ENCODE measurements at places on chromosomes 7 and 10.

- no peak overlapping the region for H3K27ac ChIP-seq
- no peaks in the 10 kb centered on the region for H3K27me3 ChIP-seq
- peaks cover 12% of the 10 kb centered on the region for H3K4me1 ChIP-seq
- H3K36me3 ChIP-seq, result no peaks in the 10 kb centered on the region
These were observed 524.8 kb downstream of the GRM8 start for GRCh38 chr7:126727930-126728391.

- H3K27me3 ChIP-seq, result peaks cover 2% of the 10 kb centered on the region
- H3K4me1 ChIP-seq, result no peaks in the 10 kb centered on the region
- no peak for DNase-seq
- no peak overlapping the region for H3K27ac ChIP-seq
- no peaks in the 10 kb centered on the region for H3K36me3 ChIP-seq
- H3K4me3 ChIP-seq, result no peak overlapping the region
These were observed 179.2 kb downstream of the PTPRN2 start for GRCh38 chr7:158408318-158408920.

DNA sequence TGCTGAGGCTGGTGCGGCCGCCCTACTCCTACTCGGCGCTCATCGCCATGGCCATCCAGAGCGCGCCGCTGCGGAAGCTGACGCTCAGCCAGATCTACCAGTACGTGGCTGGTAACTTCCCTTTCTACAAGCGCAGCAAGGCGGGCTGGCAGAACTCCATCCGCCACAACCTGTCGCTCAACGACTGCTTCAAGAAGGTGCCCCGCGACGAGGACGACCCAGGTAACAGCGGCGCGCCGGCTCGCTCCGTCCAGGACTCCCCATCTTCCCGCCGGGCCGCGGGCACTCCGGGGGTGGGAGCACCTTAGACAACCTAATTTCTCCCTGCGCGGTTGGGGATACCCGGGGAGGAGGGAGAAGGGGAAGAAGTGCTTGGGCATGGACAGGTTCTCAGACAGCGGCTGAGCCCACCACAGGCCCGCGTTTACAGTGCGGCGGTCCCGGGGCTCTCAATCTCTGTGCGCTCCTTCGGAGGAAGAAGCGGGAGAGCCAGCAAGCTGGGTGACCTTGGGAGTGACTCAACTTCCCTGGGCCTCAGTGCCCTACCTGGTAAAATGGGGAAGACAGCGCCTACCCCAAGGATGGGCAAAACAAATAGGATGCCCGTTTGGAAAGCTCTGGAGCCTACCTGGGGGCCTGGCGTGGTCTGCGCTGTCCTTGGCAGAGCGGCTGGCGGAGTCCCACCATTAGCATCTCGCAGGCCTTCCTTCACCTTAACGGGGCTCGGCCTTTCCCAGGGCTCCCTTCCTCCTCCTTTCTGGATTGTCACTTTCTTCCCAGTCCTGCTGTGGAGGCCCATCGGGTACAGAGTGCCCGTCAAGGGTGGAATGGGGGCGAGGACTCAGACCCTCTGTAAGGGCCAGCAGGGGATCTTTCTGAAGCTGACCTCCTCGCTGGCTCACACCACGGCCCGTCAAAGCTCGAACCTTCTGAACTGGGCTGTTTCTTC is 852 bp downstream of the FOXI2 start:
- no peak overlapping the region for H3K4me3 ChIP-seq
- peaks cover 3% of the 10 kb centered on the region for H3K4me1 ChIP-seq
- H3K27me3 ChIP-seq, result peaks cover 95% of the 10 kb centered on the region
- no peak for DNase-seq

GRCh38 chr7:44634839-44635591 is 28.6 kb downstream of the OGDH start:
- H3K27me3 ChIP-seq, result no peaks in the 10 kb centered on the region
- no peak for DNase-seq
- peaks cover 25% of the 10 kb centered on the region for H3K4me1 ChIP-seq
- H3K36me3 ChIP-seq, result peaks cover 6% of the 10 kb centered on the region

GRCh38 chr10:17576768-17577167 is 40.4 kb downstream of the HACD1 start:
- no peak overlapping the region for H3K27ac ChIP-seq
- DNase-seq, result no peak
- H3K27me3 ChIP-seq, result no peaks in the 10 kb centered on the region
- H3K4me1 ChIP-seq, result peaks cover 7% of the 10 kb centered on the region
- H3K36me3 ChIP-seq, result no peaks in the 10 kb centered on the region

- H3K36me3 ChIP-seq, result peaks cover 6% of the 10 kb centered on the region
- H3K4me1 ChIP-seq, result peaks cover 41% of the 10 kb centered on the region
- DNase-seq, result no peak
- no peak overlapping the region for H3K27ac ChIP-seq
- H3K4me3 ChIP-seq, result no peak overlapping the region
These were observed 39.9 kb downstream of the INPP5A start for GRCh38 chr10:132577350-132578003.

- peaks cover 8% of the 10 kb centered on the region for H3K4me1 ChIP-seq
- H3K4me3 ChIP-seq, result no peak overlapping the region
- H3K36me3 ChIP-seq, result no peaks in the 10 kb centered on the region
These were observed 5.4 kb upstream of the UNCX start for GRCh38 chr7:1227071-1227804.

DNA sequence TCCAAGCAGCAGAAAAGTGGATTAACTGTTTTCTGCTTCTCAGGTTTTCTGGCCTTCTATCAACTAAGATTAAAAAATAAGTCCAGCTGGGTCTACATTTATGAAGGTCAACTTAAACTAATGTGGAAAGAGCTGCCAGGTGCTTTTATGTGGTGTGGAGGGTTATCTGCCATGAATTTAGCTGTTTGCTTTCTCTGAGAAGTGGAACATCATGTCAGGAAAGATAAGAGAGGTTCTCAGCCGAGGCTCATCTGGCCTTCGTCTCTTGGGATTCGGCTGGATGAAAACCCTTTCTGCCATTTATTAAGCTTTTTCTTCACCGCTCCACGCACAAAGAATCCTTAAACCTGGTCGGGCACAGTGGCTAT is 5.5 kb downstream of the PTPRN2 start:
- no peak overlapping the region for H3K27ac ChIP-seq
- peaks cover 3% of the 10 kb centered on the region for H3K4me1 ChIP-seq
- no peak for DNase-seq
- peaks cover 40% of the 10 kb centered on the region for H3K27me3 ChIP-seq

GRCh38 chr7:48255046-48255445 is 83.8 kb downstream of the ABCA13 start:
- peaks cover 9% of the 10 kb centered on the region for H3K36me3 ChIP-seq
- no peak for DNase-seq
- no peak overlapping the region for H3K27ac ChIP-seq

DNA sequence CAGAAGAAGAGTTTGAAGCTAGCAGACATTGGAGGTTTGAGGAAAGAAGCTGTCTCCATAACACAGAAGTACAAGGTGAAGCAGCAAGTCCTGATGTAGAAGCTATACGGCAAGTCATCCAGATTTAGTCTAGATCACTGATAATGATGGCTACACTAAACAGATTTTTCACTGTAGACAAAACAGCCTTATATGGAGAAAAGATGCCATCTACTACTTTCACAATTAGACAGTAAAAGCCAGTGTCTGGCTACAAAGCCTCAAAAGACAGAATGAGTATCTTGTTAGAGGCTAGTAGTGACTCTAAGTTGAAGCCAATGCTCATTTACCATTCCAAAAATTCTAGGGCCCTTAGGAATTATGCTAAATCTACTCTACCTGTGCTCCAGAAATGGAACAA is 85.1 kb downstream of the SNX13 start:
- DNase-seq, result no peak
- H3K36me3 ChIP-seq, result peaks cover 68% of the 10 kb centered on the region
- H3K27ac ChIP-seq, result no peak overlapping the region
- H3K4me3 ChIP-seq, result no peak overlapping the region

- no peak for DNase-seq
- H3K27ac ChIP-seq, result peak overlapping the region; percentile 74
- H3K36me3 ChIP-seq, result no peaks in the 10 kb centered on the region
These were observed 399.8 kb upstream of the NFE2L3 start for GRCh38 chr7:25752154-25752553.

- H3K27ac ChIP-seq, result no peak overlapping the region
- no peak for DNase-seq
- no peaks in the 10 kb centered on the region for H3K27me3 ChIP-seq
- H3K4me1 ChIP-seq, result peaks cover 11% of the 10 kb centered on the region
- H3K4me3 ChIP-seq, result no peak overlapping the region
These were observed 266.0 kb downstream of the BBS9 start for GRCh38 chr7:33395340-33395739.

- no peak for DNase-seq
- H3K27me3 ChIP-seq, result peaks cover 8% of the 10 kb centered on the region
- H3K4me1 ChIP-seq, result peaks cover 44% of the 10 kb centered on the region
These were observed 223.7 kb downstream of the MTERF1 start for GRCh38 chr7:91656541-91657482.

GRCh38 chr10:30434273-30435072 is 489 bp downstream of the MAP3K8 start:
- peak overlapping the region; percentile 87 for H3K4me3 ChIP-seq
- H3K36me3 ChIP-seq, result no peaks in the 10 kb centered on the region
- peaks cover 52% of the 10 kb centered on the region for H3K4me1 ChIP-seq
- H3K27ac ChIP-seq, result peak overlapping the region; percentile 99
- no peaks in the 10 kb centered on the region for H3K27me3 ChIP-seq

DNA sequence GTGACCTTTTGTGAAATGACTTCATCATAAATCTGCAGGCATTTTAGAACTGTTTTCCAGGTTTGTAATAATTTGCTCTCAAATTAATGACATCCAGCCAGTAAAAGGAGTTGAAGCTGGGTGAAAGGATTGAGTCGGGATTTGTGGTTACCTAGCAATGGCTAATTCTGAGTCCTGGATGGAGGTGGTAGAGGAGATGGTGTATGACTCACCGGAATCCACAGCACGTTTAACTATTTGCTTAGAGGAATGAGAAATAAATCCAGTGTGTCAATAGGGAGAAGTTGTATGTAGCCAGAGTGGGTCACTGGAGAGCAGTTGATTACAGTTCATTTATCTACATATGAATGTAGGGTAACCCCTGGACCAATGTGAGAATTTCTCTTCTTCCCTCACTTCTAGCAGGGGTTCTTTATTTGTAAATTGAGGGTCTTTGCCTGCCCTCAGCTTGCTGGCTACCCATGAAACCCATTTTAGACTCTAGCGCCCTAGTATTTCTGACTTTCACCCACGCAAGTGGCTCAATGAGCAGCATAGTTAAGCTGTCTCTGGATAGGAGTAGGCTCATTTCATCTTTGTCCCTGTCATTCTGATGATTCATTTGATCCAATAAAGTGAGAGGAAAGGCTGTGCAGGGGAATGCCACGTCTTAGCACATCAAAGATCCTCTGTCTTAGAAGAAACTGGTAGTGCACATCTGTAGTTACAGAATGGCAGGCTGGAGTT is 547.8 kb downstream of the SORCS3 start:
- H3K36me3 ChIP-seq, result no peaks in the 10 kb centered on the region
- no peak for DNase-seq
- no peak overlapping the region for H3K27ac ChIP-seq

GRCh38 chr7:23004247-23004520 is 9.7 kb downstream of the HYCC1 start:
- DNase-seq, result no peak
- H3K36me3 ChIP-seq, result no peaks in the 10 kb centered on the region
- no peak overlapping the region for H3K27ac ChIP-seq
- no peaks in the 10 kb centered on the region for H3K4me1 ChIP-seq
- H3K27me3 ChIP-seq, result no peaks in the 10 kb centered on the region

DNA sequence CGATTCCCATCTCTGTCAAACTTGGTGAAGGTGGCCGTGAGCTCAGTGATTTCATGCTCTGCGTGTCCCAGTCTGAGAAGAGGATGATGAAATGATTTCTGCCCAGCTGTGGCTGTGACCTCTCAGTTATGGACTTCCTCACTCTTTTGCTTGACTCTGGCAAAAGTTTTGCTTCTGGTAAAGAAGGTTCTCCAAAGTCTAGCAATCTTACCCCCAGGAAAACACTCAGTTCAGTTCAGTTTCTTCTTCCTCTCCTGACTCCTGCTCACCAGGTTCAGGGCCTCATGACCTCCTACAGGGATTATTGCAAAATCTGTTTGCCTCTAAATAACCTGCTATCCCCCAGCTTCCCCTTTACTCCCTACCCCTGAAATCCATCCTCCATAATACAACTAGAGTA is 4.9 kb upstream of the BLOC1S2 start:
- H3K4me1 ChIP-seq, result peaks cover 3% of the 10 kb centered on the region
- no peak overlapping the region for H3K27ac ChIP-seq
- H3K27me3 ChIP-seq, result peaks cover 49% of the 10 kb centered on the region
- H3K36me3 ChIP-seq, result no peaks in the 10 kb centered on the region
- no peak overlapping the region for H3K4me3 ChIP-seq

DNA sequence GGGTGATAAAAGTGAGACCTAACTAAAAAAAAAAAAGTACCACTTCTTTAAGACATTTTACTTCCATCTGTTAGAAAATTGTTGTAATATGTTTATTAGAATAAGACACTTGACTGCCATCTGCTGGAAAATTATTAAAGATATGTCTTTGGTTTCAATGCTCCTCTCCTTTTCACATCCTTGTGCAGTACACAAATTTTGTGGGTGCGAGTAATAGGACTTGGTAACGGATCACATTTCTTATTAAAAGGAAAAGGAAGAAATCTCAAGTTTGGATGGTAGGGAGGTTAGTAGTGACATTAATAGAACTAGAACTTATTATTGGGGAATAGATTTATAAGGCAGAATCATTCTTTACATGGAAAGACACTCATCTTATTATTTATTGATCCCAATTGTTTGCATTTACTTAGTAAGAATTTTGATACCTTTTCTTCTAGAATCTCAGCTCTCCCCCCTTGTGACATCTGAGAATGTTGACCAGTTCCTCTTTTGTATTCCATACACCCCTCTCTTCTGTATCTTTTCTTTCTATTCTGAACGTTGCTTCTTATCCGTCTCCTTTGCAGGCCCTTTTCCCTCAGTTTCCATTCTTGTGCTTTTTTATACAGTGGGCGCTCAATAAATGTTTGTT is 43.0 kb upstream of the RPA3 start:
- H3K36me3 ChIP-seq, result no peaks in the 10 kb centered on the region
- no peak overlapping the region for H3K27ac ChIP-seq
- H3K4me1 ChIP-seq, result peaks cover 22% of the 10 kb centered on the region
- no peaks in the 10 kb centered on the region for H3K27me3 ChIP-seq
- no peak for DNase-seq
- H3K4me3 ChIP-seq, result no peak overlapping the region

DNA sequence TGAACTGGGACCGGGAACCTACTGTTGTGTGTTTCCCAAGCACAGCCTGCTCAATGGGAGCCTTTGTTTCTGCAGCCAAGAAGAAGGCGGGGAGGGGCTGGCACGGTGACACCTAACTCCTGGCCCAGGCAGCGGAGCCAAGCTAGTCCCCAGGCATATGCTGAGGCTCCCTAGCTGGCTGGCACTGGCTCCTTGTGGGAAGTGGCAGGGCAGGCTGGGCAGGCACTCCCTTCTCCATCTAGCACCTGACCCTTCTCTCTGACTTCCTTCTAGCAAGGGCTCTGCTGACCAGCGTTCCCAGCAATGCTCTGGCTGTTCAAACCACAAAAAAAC is 325.0 kb downstream of the PLXNA4 start:
- no peak overlapping the region for H3K4me3 ChIP-seq
- no peaks in the 10 kb centered on the region for H3K36me3 ChIP-seq
- H3K4me1 ChIP-seq, result peaks cover 32% of the 10 kb centered on the region
- DNase-seq, result no peak
- H3K27me3 ChIP-seq, result peaks cover 14% of the 10 kb centered on the region
- peak overlapping the region; percentile 75 for H3K27ac ChIP-seq
